ENCODE measurements at places on chromosomes 1 and 21. TPM values are rescaled to one million over a fixed set of nuclear protein-coding genes. Genes with fewer than 3 reads are reported as not detected.

GBP5 gene
- not detected for polyA plus RNA-seq

HSD11B1 gene
- not detected for polyA plus RNA-seq

PIGP gene
- polyA plus RNA-seq: 14.8 TPM

CEP85 gene
- 13.0 TPM for polyA plus RNA-seq

RIPPLY3 gene
- polyA plus RNA-seq: 0.46 TPM

SLC1A7 gene
- polyA plus RNA-seq: 0.03 TPM

GJA8 gene
- not detected for polyA plus RNA-seq

SPRR1A gene
- polyA plus RNA-seq: not detected

CLCA4 gene
- not detected for polyA plus RNA-seq

PNRC2 gene
- 34.4 TPM for polyA plus RNA-seq

OR6N1 gene
- polyA plus RNA-seq: not detected

OR10Z1 gene
- polyA plus RNA-seq: not detected

CACNA1S gene
- polyA plus RNA-seq: not detected

ARMH1 gene
- 1.7 TPM for polyA plus RNA-seq

ST6GALNAC3 gene
- polyA plus RNA-seq: 1.1 TPM

KCNK1 gene
- 6.2 TPM for polyA plus RNA-seq

RNF223 gene
- not detected for polyA plus RNA-seq

ARHGEF16 gene
- polyA plus RNA-seq: 3.0 TPM

CXADR gene
- polyA plus RNA-seq: 6.4 TPM

QSOX1 gene
- 41.5 TPM for polyA plus RNA-seq

RGS2 gene
- polyA plus RNA-seq: 20.1 TPM

CYYR1 gene
- polyA plus RNA-seq: not detected

ZSWIM5 gene
- 0.39 TPM for polyA plus RNA-seq

UTS2 gene
- not detected for polyA plus RNA-seq

LRRC7 gene
- polyA plus RNA-seq: not detected

ZNF593OS gene
- not detected for polyA plus RNA-seq

SPRTN gene
- 14.0 TPM for polyA plus RNA-seq
